ENCODE measurements at places on chromosomes 16 and 17.

DNA sequence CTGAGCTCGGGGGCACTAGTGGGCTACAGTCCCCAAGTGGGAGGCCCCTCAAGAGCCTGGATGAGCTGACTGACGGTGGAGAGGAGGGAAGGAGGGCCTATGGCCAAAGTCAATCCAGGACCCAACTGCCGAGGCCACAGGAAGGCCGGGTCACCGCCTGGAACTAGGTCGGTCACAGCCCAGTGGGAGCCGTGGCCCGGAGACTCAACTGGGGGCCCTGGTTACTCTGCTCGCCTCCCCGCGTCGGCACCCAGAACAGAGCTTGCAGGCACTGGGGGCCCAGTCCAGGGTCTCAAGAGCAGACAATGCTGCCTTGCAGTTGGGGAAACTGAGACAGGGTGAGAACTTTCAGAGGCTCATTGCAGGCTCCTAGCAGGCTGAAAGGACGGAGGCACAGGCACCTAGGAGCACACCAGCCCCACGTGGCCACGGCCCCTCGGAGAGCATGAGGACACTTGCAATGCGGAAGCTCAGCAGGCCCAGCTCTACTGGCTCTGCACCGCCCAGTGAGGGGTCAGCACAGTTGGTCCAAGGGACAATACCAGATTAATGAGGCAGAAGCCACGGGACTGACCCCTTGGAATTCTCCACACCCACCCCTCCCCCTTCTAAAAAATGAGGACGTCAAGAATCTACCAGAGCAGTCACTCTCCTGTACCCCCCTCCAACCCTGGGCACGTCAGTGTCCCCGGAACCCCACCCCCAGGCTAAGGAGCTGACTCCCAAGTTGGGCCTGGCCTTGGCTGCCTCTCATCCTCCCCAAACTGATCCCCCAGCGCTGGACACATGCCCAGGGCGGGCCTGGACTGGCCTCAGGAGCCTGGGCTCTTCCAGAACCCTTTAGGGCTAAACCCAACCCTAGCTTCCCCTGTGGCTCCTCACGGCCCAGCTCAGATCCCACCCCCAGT is 2.2 kb downstream of the HS3ST6 start:
- no peak for DNase-seq

DNA sequence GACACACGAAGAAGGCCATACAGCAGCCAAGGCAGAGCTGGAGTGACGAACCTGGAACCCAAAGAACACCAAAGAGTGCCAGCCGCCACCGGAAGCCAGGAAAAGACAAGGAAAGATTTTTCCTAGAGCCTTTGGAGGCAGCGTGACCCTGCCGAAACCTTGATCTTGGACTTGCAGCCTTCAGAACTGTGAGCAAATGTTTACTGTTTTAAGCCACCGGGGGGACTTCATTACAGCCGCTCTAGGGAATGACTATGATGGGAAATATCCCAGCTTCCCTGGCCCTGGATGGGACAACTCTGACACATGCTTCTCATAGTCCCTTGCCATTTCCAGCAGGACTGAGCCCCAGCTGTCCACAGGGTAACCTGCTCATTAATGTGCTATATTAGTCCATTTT is 270.6 kb downstream of the HAPSTR1 start:
- DNase-seq: no peak

DNA sequence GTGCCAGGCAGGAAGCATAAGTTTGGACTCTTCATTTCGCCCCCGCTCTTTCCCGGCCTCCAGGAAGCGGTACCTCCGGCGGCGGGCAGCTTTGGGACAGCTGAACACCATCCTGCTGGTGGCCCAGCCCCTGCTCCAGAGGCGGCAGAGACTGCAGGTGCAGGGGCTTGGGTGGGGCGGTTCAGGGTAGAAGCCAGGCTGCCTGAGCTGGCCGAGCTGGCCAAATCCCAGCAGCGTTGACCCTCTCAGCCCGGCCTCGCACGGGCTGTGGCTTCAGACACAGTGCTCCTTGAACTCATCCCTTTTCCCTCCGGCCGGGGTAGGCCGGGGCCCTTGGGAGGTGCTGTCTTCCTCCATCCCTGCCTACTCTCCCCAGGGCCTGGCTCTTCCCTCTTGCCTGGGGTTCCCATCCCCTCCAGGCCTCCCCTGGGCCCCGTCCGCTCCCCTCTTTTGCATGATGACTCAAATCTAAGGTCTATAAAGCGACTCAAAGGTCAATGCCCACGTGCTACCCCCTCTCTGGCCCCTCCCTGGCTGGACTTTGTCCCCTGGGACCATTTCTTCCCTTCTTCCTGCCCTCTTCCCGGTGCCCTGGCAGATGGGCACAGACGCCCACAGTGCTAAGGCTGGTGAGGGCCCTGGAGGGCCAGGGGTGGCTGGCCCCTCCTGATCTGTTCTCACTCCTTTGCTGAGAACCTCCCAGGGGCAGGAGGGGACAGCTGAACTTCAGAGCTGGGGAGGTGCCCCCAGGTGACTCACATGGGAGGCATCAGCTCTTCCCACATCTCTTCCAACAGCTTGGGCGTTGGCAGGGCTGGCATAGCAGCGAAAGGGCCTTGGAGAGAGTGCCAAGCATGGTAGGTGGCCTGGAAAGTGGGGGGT is 22.7 kb downstream of the MYO15B start:
- no peak for DNase-seq

DNA sequence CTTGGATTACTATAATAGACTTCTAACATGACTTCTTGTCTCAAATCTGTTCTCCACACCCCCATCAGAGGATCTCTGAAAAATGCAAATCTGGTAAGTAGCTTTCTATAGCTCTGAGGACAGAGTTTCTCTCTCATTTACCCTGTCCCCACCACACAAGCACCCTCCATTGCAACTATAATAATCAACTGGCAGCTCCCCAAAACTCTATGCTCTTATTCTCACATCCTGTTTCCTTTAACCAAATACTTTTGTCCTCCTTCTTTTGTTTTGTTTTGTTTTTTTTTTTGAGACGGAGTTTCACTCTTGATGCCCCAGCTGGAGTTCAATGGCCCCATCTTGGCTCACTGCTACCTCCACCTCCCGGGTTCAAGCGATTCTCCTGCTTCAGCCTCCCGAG is 73.4 kb downstream of the HELZ start:
- no peak for DNase-seq

DNA sequence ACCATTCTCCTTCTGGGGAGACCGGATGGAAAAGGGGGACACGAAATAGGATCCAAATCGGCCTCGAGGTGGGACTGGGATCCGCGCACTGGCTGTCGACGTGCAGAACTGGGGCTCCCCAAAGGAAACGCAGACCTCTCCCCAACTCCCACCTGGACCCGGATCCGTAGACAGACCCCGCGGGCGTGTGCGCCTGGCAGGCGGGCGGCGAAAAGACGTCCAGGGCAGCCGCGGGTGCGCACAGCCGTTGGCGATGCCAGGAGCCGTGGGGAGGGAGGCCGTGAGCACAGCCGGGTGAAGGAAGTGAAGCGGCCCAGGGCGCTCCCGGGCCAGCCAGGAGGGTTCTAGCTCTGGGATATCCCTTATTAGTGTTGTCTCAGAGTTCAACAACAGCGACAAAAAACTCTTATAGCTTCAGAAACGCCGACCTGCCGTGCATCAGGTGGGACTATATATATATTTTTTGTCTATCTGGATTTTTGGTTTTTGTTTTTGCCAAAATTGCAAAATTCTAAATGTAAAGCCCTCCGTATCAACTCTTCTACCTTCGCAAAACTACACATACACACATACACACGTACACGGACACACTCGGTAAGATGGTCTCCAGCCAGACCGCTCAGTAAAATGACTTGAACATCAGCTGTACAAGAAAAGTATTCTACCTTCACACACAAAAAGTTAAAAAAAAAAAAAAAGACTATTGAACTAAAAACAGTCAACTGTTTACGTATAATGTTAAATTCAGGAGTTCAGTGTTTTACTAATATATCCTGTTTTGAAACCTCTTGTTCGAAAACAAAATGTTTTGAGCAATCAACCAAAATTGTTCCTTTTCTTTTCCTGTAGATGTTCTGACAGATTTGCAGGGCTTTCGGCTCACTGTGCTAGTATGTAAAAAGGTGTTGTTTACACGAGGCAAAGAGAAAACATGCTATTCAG is 5.2 kb upstream of the AATF start:
- DNase-seq: no peak

- no peak for DNase-seq
Measured at GRCh38 chr17:2723997-2724783, 12.6 kb upstream of the CLUH start.

DNA sequence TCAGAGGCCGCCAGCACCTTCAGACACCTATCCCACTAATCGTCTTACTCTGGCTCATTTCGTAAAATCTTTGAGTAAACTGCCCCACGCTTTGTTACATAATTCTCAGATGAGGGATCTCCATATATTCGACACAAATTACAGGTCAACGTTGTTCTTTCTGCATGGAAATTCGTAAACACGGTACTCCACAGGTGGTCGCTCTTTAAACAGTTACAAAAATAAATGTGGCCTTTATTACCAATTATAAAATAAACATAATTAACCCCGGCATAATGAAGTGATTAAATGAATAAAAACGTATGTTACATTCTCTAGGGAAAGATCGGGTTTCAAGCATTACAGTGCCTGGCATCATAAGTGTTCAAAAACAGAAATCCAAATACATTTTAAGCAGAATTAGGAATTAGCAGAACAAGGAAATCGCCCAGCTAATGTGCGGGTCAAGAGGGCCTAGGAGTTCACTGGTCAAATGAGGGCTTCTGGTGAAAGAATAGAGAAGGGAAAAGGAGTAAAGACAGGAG is 943 bp upstream of the PIP4K2B start:
- DNase-seq: no peak

GRCh38 chr17:57035971-57036481 is 49.0 kb upstream of the AKAP1 start:
- DNase-seq: no peak

- peak; percentile 19 for DNase-seq
Measured at GRCh38 chr16:68444056-68444657, 4.2 kb downstream of the SMPD3 start.

- DNase-seq: no peak
Measured at GRCh38 chr16:18839555-18839954, 38.2 kb upstream of the ARL6IP1 start.

GRCh38 chr16:16021988-16022682 is 72.7 kb downstream of the ABCC1 start:
- no peak for DNase-seq

- peak; percentile 19 for DNase-seq
Measured at GRCh38 chr16:14629612-14629918, 495 bp downstream of the PARN start.

DNA sequence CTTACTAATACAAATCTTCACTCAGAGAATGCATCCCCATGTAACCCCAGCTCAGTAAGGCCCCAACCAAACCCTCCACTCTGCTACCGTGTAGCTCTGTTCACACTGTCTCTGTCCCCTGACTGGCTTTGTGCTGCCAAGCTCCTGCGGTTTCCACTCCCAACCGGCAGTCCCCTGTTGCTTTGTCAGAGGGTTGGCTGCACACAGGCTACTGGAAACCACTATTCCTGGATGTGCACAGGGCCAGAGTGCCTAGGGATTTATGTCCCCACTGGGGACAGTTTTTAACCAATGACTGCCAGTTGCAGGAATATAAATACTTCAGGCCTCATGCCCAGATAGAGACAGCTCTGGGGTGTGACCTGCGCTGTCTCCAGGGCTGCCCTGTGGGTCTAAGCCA is 157.1 kb upstream of the C16orf82 start:
- no peak for DNase-seq

- DNase-seq: no peak
Measured at GRCh38 chr17:59357219-59357697, 25.8 kb downstream of the YPEL2 start.

DNA sequence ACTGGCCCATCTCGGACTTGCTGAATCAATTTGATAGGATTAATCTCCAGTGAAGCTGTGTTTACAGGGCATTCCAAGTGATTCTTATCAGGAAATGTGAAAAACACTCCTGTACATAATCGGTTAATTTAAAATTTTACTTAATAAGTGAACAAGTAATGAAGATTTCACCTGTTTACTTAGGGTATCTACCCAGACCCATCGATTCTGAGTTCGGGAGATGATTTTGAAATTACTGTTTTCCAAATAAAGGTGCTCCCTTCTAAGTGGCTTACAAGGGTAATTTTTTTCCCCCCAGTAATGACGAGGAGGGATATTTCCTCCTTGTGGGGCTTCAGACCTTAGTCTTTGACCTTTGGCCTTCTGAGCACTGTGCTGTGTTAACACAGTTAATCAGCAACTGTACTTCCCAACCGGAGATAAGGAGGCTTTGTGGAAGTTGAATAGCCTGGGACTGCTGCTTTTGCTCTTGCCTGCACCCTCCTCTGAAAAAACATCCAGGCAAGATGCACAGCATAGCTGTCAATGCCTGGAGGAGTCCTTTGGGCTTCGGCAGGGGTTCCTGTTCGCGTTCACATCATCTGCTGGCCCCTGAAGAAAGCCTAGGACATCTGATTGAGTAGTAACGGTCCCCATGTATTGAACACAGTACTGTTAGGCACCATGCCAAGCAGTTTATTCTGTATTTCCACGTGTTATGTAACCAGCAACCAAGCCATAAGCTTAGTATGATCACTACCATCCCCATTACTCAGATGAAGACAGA is 1.8 kb downstream of the FAHD1 start:
- no peak for DNase-seq

GRCh38 chr16:72050769-72051464 is 3.4 kb upstream of the HP start:
- no peak for DNase-seq

GRCh38 chr16:10611825-10612342 is 31.5 kb upstream of the EMP2 start:
- DNase-seq: no peak

DNA sequence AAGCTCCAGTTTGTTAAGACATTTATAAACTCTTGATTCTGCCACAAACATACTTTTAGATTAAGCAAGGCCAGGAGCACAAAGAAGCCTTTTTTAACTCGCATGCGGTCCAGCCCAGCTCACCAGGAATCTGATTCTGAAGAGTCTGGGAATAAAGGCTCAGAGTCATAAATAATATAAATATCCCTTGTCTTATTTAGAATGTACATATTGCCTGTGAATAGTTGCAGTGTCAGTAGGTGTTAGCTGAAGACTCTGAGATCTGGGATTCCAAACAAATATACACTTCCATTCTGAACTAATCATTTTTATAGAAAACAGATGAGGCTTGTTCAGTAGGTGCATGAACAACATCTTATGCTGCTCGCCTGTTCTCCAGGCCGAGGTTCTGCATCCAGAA is 59.1 kb upstream of the ELAC2 start:
- DNase-seq: no peak

- DNase-seq: peak; percentile 68
Measured at GRCh38 chr17:13030459-13031300, 12.9 kb upstream of the ELAC2 start.

DNA sequence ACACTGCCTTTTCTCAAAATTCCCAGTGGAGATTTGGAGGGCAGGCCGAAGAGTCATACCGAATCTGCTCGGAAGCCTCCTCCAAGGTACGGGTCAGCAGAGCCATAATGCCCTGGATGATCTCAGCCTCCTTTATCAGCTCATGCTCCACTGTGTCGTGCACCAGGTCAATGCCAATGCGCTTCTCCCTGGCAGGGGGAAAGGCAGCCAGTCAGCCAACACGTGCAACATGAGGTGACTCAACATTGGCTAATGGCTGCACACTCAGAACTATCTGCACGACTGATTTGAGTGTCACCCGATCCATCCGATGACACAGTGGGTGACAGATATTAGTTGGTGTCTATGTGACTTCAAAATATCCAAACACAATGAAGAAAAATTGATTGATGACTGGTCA is 15.8 kb downstream of the TEKT1 start:
- no peak for DNase-seq
